Activated T-cell treated with anti-CD3 and anti-CD28 coated beads, Interleukin-2, amount 50 U/mL, for 4 hours (primary cell): ENCODE measurements at places on chromosomes 7 and 10. TPM values are rescaled to one million over a fixed set of nuclear protein-coding genes. Genes with fewer than 3 reads are reported as not detected.

The LIPK gene
- total RNA-seq, result not detected

- DNase-seq, result no peak
These were observed 47.2 kb downstream of the XPNPEP1 start for GRCh38 chr10:109875828-109876821.

DNA sequence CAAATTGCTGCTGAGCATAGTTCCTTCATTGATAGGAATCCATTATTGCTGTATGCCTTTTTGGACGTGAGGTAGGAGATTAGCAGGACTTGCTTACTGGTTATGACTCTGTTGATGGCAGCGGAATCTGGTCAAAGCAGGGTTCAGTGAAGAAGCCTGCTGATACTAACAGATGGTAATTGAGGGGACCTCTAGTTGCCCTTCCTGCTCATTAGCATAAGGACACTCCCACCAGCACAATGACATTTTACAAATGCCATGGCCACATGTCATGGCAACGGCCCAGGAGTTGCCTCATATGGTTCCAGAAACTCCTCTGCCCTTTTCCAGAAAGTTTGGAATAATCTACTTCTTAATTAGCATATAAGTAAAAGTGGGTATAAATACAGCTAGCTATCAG is 417.5 kb downstream of the CDC14C start:
- no peak for DNase-seq

GRCh38 chr10:74814797-74815196 is 11.6 kb upstream of the KAT6B start:
- no peak for DNase-seq

GRCh38 chr10:3778692-3779157 is 6.3 kb downstream of the KLF6 start:
- DNase-seq, result no peak

The ASAH2B gene
- total RNA-seq, result 11.0 TPM

- DNase-seq, result no peak
These were observed 305.1 kb downstream of the FGFR2 start for GRCh38 chr10:121293110-121293509.

- no peak for DNase-seq
These were observed 41.9 kb downstream of the ZNF800 start for GRCh38 chr7:127350586-127350985.

- DNase-seq, result peak; percentile 40
These were observed at the start of gene HMX3 for GRCh38 chr10:123135415-123136141. Gene HMX3, plus strand, starts transcription at chr10:123135970. Its CDS starts 81 bp downstream, at chr10:123136051.

DNA sequence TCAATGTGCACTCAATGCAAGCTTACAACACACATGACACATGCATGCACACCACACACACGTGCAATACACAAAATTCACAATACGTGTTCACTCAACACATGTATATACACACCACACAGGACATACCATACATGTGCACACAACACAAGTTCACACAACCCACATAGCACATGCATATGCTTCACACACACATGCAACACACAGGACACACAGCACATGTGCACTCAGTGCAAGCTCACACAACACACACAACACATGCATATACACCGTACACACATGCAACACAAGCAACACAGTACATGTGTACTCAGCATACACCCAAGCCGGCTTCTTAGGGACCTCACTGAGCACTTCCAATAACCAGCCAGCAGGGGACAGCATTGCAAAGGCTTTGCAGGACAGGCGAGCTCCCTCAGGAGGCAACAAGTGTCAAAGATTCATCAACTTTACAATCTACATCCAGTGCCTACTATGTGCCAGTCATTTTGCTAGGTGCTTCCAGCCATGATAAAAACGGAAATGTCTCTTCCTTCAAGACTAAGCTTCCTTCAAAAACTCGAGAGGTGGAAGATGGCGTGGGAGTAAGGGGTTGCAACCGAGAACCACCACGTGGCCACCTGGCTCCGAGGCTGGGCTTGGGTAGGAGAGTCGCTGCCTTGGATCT is 61.1 kb downstream of the JCAD start:
- peak; percentile 70 for DNase-seq

The OIT3 gene
- total RNA-seq, result not detected

GRCh38 chr10:12418000-12418399 is 68.7 kb downstream of the CAMK1D start:
- no peak for DNase-seq

DNA sequence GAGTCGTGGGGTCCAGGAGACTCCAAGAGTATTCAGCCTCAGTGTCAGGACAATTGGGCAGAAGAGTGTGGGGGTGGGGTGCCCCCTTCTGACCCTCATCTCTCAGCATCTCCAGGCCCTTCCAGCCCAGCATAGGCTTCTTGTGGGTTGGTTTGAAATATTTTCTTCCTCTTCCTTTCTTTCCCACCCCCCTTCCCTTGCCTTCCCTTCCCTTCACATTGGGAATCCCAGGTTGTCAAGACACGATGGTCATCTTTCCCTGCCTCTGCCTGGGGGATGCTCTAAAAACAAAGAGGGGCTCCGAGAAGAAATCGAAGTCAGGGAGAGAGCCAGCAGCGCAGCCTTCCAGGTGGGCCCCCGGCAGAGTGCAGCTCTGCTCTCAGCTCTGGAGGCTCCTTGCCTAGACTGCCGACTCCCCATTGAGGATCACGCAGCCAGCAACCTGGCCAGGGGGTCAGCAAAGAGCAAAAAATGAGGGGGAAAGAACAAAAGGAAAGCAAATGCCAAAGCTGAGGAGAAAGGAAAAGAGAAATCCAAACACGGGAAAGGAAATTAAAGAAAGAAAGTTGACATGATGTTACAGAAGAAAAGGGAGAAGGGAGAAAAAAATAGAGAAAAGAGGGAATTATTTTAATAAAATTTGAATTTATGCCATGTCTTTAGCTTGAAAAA is 1.5 kb downstream of the PAX2 start:
- no peak for DNase-seq

The TRIL gene
- total RNA-seq, result not detected

DNA sequence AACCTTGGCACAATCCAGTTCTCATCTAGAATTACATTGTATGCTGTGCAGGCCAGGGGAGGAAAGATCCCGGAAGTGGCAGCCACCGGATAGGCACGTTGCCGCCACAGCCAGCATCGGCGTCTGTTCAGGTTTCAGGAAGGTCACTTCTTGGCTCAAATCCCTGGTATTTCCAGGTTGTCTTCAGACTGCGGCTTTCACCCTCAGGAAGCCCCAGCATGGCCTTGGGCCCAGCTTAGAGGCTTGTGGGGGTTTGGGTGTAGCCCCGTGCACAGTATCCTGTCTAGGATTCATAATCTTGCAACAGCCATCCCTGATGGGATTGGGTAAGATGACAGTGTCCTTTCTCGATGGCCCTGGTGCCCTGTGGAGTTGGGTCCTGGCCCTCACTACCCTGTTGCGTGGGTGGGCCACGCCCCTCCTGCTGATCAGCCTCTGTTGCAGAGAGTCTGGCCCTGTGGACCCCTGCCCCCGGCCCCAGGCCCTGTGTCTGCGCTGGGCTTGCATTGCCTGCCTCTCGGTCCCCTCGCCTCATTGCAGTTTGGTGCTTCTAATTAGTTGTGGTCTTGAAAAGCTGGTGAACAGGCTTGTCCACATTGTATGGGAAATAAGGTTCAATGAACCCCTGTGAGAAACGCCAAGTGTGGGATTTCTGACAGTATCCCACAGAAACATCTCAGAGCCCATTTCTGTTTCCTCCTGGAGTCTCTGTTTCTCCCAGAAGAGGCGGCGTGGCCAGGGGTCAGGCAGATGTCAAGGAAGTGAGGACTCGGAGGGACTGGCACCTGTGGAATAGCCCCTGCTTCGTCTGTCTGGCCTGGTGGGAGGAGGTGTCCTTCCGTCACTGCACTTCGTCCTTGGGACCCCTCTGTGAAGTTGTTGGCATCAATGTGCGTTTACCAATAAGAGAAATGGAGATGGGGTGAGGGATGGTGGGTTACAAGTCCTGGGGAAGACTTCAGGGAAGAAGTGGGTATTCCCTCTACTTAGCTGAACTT is 77.5 kb downstream of the MGMT start:
- no peak for DNase-seq

The DRGX gene
- total RNA-seq, result not detected

DNA sequence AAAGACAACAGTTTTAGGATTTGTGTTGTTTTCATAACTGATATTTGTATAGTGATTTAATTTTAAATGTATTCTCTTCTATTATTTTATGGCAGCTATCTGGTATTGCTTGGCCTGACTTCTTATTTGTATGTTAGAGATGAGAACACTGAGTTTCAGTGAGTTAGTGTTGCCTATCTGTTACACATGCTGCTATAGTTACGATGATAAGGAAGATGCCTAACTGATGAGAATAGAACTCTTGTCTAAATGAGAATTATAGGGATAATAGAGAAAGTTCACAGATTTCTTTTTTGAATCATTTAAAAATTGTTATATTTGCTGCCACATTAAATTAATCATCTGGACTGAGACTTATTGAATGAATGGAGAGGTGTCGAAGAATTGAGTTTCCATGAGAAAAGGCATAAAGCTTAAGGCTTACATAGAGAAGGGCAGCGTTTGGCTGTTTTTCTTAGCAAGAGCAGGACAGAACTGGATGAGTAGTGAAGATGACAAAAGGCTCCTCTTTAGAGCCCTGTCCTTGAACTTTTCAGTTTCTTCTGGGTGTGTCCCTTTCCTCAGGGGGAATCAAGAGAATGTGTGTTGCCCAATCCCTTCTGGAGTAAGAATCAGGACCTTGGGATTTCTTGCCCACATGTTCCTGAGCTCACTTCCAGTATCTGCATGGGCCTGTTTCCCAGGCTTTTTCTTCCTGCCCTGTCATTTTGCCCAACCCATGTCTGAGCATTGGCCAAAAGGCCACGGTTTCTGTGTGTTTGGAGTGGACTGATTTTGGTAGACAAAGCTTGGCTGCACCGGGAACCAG is 195.6 kb upstream of the CSTF2T start:
- no peak for DNase-seq

DNA sequence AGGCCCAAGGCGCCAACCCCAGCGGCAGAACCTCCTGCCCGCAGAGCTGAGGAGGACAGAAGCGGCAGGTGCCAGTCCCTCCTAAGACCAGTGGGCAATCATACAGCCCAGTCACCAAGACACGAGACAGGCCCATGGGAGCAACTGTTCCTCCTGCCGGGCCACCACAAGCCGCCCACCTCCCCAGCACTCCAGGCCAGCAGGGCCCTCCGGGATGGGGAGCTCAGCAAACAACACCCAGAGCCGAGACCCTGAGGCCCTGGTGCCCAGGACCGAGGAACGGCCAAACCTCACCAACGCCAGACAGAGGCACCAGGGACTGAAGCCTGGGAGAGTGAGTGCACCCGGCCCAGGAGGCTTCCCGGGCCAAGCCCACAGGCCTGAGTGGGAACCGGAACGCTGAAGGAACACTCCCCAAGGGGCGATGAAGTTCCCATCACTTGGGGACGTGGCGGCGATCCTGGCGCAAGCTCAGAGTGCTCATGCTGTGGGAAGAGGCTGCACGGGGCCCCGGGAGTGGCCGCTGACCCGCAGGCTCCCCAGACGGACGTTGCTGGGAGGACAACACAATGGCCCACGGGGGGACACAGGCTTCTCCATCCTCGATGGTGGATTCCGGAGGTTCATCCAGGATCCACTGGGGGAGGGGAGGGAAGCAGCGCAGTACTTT is 35.1 kb downstream of the GPER1 start:
- DNase-seq, result no peak
